SIG-M5 (cell line): ENCODE measurements at places on chromosomes 7 and 10.

DNA sequence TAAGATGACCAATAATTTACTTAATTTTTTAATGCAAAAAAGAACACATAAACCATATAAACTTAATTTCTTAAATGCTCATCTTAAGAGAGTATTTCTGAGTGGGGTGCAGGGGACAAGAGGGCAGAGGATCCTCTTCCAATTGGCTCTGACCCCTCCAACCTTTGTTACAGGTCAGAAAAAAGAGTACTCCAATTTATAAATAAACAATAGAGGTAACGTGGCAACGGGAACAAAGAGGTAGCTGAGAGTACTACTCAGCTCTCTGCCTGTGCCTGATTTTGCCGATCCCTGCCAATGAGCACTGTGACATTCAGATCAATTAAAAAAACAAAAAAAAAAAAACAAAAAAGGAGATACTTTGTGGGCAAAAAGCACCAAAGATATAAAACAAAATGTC lies 307.9 kb downstream of the PARD3 start:
- DNase-seq: no peak

DNA sequence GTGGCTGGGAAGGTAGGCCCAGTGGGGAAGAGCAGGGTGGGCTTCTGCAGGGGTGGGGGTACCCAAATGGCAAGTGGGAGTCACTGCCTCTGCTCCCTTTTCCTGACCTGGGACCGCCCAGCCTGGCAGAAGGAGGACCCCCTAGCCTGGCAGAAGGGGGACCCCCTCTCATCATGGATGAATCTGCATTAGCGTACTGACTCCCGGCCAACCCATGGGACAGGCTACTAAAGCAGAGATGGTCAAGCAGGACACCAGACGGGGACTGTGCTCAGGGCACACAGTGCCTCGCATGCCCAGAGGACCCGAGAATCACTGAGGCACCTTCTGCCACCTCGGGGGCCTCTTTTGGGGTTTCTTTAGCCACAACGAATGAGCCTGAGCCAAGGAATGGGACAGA lies 577.5 kb downstream of the GLRX3 start:
- DNase-seq: no peak

DNA sequence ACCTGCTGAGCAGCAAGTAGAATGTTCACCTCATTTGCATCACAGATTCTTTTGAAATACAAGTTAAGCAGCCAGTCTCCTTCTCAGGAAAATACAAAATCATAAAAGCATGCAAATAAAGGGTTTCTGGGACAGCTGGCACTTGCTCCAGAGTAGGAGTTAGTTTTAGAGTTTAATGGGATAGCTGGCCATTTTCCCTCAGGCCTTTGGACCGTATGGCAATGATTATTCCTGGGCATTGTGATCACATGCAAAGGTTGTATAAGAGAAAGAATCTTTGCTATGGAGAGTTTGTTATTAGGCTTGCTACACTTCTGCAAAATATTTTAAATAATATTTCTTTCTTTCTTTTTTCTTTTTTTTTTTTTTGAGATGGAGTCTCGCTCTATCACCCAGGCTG lies 240.8 kb downstream of the CDK14 start:
- DNase-seq: no peak

DNA sequence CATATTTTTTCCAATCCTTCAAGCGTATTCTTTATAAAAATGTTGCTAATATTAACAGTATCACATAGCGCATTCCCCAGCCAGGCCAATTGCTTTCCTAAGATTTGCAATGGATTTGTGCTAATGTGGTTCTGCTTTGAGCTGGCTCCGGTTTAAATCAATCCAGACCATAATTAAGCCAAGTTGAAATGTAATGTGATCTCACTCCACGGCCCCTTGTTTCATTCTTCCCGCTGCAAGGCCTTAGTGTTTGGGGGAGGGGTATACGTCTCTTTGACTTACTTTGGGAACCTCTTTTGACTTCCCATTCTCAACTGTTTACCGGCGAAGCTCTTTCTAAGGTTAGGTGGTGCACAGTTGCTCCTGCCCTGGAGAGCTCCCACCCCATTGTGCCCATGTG lies 86.4 kb downstream of the PRPF18 start:
- DNase-seq: no peak

GRCh38 chr10:91048380-91048779 lies 127.5 kb upstream of the ANKRD1 start:
- DNase-seq: no peak

DNA sequence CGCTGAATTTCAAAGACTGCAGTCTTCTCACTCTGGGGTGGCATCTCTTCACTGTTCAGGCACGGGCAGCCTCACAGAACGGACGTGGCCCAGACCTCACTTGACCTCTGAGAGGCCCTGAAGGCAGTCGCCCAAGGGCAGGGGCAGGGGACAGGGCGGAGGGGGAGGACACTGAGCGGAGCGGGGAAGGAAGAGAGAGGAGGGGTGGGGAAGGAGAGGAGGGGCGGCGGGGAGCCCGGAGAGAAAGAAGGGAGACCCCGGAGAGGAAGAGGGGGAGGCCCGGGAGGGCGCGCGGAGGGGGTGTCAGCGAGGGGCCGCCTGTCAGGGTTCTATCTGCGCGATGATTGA lies 58.7 kb upstream of the COMTD1 start:
- no peak for DNase-seq
